ENCODE measurements at places on chromosomes 11 and 22.

DNA sequence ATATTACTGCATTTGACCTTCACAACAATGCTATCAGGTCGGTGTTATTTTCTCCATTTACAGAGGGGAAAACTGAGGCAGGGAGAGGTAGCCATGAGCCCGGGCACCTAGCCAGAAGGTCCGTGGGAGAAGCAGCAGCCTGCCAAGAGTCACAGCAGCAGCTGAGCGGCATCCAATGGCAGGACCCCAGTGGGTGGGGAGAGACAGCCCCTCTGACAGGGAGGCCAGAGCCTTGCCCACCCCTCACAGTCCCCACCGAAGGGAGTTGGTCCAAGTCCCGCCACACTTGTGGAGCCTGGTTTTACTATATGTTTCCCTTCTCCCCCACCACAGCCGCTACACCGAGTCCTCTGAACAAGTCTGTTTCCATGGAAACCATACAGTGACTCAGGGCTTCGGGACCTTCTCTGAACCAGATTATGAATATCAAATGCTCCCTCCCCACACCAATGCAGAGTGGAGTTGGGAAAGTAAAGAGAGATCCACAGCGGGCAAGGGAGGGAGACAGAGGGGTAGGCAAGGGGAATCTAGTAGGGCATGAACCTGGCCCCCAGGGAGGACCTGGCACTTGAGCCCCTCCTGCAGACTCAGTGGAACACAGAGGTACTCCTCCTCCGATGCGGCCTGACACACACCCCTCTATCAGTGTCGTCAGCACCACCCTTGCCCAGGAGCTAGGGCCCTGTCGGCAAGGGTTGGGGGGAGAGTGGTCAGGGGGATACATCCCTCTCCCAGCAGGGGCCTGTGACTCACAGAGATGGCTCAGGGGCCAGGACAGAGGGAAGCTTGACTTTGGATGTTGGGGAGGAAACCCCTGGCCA is 2.5 kb downstream of the CHST1 start:
- DNase-seq, result no peak

- DNase-seq, result no peak
Measured at GRCh38 chr11:3165152-3165705, at the start of gene OSBPL5. OSBPL5 (minus strand) TSS chr11:3165310; CDS start chr11:3129148, 36,162 bp downstream.

- peak; percentile 20 for DNase-seq
Measured at GRCh38 chr11:23423104-23423503, 562.8 kb upstream of the CCDC179 start.

DNA sequence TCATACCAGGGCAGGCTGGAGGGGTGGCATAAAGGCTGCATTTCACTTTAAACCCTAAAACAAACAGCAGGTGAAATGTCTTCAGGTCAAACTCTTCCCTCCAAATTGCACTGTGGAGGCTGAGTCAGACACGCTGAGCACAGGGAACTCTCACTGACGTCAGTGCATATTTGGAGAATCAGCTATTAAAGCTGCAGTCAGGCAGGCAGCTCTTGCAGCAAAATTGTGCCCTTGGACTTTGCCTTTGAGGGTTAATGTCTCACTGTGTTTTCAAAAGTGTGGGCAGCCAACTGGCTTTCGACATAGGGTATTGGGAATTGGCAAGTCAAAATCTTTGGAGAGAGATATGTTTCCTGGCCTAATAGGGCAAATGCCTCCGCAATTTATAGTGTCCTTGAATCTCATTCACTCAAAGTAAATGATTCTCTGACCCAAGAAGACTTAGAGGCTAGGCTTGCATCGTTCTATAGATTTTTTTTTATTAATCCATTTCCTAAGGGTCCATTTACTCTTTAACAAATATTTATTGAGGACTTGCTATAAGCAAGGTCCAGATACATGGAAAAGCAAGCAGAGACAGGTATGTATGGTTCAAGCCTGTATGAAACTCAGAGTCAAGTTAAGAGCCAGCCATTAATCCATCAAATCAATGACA is 27.7 kb upstream of the SMCO4 start:
- peak; percentile 20 for DNase-seq

DNA sequence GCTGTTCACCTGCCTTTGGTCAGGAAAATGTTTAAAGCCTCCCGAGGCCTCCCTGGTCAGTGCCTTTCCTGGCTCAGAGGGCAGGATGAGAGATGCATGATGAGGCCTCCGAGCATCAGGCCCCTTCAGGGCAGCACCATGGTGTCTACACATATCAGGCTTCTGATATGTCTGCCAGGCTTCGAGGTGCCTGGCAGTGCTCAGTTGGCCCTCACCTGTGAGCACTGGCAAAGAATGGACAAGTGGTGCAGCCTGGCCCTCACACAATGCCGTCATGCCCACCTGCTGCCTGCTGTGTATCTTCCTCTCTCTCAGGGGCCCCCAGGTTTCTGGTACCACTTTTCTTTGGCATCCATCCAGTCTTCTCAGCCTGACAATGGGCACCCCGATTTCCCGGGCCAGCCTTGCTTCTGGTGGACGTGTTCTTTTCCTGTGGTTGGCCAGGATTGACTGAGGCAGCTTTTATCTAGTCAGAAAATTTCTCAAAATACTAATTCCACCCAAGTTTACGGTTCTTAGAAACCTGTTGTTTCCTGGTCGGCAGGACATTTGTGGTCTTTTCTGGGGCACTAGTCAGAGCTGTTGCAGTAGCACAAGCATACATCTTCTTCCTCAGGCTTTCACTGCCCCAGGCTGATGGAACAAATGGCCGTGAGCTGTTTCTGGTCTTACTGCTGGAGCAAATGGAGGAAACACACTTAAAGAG is 76.8 kb upstream of the SUSD2 start:
- no peak for DNase-seq

- no peak for DNase-seq
Measured at GRCh38 chr11:26688701-26689100, 33.2 kb downstream of the SLC5A12 start.

- DNase-seq, result no peak
Measured at GRCh38 chr11:112225753-112226061, 521 bp upstream of the PTS start.

GRCh38 chr22:28933321-28933720 is 49.9 kb downstream of the ZNRF3 start:
- no peak for DNase-seq

GRCh38 chr11:35247863-35248262 is 108.9 kb downstream of the CD44 start:
- no peak for DNase-seq

- DNase-seq, result no peak
Measured at GRCh38 chr22:23764899-23765881, 2.4 kb downstream of the C22orf15 start.

DNA sequence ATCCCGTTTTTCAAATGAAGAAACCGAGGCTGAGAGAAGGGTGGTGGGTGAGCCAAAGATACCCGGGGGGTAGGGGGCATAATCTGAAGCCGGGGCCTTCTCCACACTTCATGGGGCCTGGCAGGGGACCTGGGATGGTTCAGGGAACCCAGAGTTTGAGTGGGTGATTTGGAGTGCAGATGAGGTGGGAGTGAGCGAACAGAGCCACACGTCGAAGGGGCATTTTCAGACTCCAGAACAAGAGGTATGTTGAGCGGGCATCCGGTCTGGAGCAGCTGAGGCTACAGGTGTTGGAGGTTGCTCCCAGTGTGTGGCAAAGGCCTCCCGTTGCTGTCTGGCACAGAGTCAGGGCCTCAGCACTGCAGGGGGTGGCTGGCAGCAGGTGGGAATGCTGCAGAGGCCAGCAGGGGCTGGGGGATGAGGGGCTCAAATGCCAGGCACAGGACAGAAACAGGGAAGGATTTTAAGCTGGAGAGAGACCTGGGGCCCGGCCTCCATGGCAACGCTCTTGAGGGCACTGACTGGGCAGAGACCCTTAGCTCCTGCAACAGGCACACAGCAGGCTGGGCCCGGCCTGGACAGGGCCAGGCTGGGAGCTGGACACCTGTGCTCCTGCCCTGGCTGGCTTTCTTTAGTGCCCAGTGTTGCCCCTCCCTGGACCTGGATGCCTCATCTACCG is 46.2 kb downstream of the WNT11 start:
- DNase-seq, result no peak

- no peak for DNase-seq
Measured at GRCh38 chr11:125057693-125058016, 5.5 kb upstream of the SLC37A2 start.

GRCh38 chr11:66274219-66274618 is 3.8 kb upstream of the CNIH2 start:
- no peak for DNase-seq

GRCh38 chr11:96229354-96229977 is 113.5 kb downstream of the MAML2 start:
- no peak for DNase-seq

DNA sequence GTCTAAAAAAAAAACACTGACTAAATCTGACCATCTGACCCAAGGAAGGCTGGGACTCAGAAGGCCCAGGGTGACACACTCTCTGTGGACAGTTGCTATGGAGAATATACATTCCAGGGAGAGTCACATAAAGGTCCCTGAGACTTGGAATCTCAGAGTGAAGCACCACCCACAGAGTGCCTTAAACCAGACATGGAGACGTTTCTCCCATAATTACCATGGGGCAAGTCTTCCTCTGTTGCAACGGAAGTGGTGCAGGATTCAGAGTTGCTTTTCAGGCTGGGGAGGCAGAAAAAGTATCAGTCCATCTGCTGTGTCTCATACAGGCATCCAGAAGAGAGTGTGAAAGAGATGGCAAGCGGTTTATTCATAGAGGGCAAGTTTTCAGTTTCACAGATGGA is 58.7 kb upstream of the SLN start:
- DNase-seq, result peak; percentile 16

GRCh38 chr11:1038921-1039320 is 2.4 kb upstream of the MUC6 start:
- DNase-seq, result no peak

DNA sequence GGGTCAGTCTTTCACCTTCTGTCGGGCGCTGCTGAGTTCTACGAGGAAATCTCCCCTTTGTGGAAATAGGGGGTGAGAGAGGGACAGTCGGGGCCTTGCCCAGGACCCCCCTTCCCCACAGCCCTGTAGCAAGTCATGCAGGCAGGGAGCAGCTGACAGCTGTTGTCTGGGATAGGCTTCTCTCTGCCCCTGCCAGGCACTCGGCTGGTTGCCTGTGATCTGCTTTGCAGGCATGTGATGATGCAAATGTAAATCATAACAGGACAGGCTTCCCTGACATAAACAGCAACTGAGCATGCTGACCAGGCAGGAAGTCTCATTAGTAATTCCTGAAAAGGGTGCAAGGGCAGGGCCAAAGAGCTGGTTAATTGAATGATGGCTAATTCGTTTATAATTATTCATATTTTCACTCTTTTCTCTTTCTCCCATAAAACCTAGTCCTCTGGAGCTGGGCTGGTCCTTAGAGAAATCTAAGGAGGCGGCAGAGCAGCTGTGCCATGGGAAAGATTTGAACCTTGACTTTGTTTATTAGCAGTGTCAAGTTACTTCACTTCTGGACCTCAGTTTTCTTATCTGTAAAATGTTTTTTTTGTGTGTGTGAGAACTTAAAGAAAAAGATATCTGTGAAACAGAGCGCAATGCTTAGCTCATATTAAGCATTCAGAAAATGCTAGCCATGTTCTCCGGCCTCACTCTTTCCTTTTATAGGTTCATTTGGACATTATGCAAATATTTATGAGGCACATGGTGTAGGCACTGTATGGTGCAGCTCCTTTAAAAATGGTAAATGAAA is 129.7 kb downstream of the LDLRAD3 start:
- DNase-seq, result no peak

DNA sequence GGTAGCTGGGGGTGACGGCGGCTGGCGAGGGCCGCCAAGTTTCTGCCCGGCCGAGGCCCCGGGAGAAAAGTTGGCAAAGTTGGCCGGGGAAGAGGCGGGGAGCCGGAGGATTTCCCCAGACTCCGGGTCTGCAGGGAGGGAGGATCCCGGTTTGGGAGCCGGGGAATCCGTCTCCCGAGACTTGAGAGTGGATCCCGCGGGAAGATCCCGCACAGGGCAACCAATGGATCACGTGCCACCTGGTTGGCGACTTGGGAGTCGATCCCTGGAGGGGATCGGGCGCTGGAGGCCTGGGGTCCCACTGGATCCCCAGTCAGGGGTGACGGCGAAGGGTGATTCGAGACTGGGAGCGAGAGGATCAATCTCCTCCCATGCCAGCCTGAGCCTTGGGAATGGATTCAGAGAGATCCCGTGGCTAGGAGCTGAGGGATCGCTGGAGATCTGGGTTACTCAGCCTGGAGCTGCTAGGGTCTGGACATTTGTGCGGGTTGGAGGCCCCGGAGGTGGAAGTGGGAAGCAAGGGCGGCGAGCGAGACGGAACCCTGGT is 394 bp downstream of the KIAA1671 start:
- no peak for DNase-seq

DNA sequence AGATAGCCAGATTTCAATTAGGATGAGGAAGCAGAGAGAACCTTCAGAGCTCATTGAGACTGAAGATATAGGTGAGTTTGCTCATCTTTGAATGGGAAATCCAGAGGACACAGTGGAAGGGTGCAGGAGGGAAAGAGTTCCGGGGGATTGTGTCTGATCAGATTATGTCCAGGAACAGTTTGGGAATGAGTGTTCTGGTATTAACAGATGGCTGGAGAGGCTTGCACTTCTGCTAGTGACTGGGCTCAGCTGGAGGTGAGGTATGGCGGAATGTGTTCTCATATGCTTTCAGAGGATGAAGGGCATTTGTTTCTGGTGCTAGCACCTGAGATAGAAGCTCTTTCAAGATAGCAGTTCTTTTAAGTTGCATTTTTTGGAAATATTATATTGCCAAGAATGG is 27.6 kb downstream of the ALKBH3 start:
- DNase-seq, result no peak

DNA sequence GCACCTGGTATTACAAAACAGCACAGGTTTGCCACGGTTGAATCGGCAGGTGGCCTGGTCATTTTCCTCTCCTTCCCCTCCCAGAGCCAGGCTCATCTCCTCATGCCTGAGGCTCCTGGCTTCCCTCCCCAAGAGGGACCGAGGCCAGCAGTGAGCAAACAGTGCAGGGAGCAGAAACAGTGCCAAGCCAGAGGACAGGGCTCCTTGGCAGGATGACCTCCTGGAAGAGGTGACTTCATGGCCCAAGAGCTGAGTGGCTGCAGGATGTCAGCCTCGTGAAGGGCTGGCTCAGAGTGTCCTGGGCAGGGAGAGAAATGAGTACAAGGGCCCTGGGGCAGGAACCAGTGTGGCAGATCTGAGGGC is 22.8 kb upstream of the PPFIA1 start:
- DNase-seq, result no peak

- no peak for DNase-seq
Measured at GRCh38 chr11:35118906-35119305, 20.1 kb upstream of the CD44 start.

GRCh38 chr11:64150481-64151239 is 15.3 kb downstream of the MACROD1 start:
- no peak for DNase-seq

- no peak for DNase-seq
Measured at GRCh38 chr22:29477723-29478318, 2.2 kb upstream of the NEFH start.

DNA sequence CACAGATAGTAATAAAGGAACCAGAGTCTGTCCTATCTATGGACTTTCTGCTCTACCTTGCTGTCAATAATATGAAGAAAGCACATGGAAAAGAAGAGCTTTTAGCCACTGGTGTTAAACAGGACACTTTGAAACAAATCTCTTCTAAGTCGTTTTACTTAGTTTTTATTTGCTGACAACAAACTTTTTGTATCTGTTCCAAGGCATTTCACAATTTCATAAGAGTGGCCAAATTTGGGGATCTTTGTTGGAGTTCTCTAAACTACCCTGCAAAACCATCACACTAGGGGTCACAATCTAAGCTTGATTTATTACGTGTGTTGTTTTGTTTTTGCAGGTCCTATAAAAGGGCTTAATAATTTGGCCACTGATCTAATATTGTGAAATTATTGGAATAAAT is 54.4 kb downstream of the BBOX1 start:
- no peak for DNase-seq

- DNase-seq, result no peak
Measured at GRCh38 chr11:120676991-120677390, 165.4 kb downstream of the GRIK4 start.

Measured in BJ (cell line).